ENCODE measurements at places on chromosomes 13 and 19.

GRCh38 chr19:19823916-19824315 lies 2.4 kb upstream of the ZNF506 start:
- no peak for DNase-seq

- DNase-seq = no peak
These were observed 4.6 kb upstream of the UQCR11 start for GRCh38 chr19:1609680-1610474.

DNA sequence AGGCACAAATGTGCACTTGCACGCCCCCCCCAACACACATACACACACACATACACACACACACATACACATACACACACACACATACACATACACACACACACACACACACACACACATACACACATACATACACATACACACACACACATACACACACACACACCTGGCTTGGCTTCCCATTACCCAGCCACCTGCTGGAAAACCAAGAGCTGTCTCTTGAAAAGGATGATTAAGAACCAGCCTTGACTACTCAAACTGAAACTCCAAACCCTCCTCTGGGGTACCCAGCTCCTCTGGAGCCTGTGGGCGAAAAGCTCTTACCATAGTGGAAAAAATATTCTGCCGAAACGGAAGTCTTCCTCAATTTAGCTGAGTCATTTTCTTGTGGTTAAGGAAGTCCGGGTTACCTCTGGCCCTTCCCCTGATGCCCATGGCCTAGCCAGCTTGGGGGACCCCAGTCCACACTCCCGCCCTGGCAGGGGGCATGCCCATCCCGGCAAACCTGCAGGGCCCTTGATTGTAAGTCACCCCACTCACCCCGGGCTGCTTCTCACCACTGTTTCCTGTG lies 21.9 kb downstream of the CEBPA start:
- no peak for DNase-seq

DNA sequence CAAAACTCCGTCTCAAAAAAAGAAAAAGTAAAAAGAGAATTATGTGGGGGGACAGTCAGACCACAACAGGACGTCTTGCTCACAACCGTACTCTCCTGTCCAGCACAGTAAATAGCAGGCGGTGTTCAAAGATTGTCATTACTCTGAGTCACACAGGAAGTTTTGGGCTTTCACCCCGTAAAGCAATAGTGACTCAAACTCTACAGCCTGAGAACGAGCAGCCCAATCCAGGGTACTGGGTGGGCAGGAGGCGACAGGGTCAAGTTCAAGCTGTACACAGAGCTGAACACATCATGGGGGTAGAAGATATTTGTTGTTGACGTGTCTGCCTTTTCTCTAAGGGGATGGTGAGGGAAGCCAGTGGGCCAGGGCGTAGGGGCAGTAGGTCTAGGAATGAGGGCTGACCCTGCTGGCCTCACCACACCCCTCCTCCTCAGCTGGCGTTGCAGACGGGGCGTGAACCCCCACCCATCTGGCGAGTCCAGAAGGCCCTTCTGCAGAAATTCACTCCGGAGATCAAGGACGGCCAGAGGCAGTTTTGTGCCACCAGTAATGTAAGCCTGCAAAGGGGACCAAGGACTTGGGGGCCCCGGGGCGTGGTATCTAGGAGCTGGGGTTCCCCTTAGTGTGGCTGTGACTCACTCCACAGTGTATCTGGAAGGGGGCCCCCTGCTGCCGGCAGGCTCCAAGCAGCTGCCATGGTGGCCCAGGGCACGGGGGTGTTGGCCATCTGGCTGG lies 23.3 kb downstream of the PRR12 start:
- DNase-seq = no peak

DNA sequence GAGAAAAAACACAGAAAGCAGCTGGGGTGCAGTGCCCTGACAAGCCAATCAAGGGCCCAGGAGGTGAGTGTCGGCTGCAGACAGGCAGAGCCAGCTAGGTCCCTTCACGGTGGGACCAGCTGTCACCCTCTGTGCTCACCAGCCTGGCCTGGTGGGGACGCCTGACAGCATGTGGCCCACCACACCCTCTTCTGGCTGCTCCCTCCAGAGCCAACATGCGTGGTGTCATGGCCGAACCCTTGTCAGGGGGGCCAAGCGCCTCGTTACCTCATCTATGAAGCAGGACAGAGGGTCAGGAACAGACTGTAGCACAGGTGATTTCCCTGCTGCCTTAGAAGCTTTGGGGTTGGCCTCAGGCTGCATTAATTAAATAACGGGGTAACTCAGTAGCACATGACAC lies 40.0 kb upstream of the ISYNA1 start:
- no peak for DNase-seq

GRCh38 chr19:57053401-57053800 lies 66.4 kb upstream of the USP29 start:
- DNase-seq = no peak

- DNase-seq = no peak
These were observed 73.4 kb upstream of the TRPC4 start for GRCh38 chr13:37942929-37943328.

DNA sequence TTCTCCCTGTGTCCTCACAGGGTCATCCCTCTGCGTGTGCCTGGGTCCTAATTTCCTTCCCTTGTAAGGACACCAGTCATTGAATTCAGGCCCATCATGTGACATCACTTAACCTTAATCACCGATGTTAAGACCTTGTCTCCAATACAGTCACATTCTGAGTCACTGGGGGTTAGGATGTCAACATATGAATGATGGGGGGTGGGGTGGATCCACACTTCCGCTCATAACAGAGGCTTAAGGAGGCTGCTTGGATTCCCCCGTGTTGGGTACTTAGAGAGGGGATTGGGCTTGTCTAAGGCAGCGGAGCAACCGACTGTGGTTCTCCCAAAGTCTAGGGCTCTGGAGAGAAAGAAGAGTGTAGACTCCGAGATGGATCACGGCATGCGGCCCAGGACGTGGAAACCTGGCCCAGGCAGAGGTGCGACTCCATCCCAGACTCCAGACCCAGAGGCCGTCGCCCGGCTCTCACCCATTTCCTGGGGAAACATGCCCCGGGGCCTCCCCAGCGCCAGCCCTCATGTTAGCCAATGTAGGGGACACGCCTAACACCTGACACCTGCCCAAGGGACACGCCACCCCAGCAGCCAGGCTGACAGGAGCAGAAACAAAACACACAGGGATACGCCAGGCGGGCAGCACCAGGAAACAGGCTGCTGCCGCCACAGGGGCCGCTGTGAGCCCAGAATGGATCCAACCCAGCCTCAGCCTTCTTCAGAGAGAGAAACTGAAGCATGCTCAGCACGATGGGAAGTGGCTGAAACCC lies 17.1 kb upstream of the IGLON5 start:
- no peak for DNase-seq

GRCh38 chr13:72586518-72586917 lies 140.9 kb downstream of the MZT1 start:
- DNase-seq = no peak

GRCh38 chr13:75694722-75695121 lies 58.6 kb downstream of the LMO7 start:
- no peak for DNase-seq

GRCh38 chr13:112255550-112256120 lies 120.5 kb upstream of the SPACA7 start:
- no peak for DNase-seq

DNA sequence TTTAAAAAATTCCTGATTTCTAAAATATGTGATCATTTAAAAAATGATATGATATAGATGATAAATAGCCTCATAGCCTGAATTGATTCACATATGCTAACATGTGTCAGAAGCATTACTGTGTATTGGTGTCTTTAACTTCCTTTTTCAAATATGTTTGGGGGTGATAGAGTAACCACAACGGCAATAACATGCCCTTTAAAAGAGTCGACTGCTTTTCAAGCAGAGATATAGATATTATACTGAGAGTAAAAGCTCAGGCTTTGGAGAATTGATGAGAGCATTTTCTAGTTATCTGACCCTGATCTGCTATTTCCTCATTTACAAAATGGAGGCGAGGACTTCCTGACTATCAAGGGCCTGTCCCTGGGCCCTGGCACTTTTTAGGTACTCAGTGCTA lies 260.5 kb downstream of the DCT start:
- DNase-seq = no peak

- no peak for DNase-seq
These were observed 16.7 kb upstream of the FCGBP start for GRCh38 chr19:39951065-39951650.

GRCh38 chr19:28027116-28027515 lies 1185.8 kb downstream of the UQCRFS1 start:
- DNase-seq = no peak

GRCh38 chr19:4847190-4847973 lies 15.9 kb upstream of the TICAM1 start:
- DNase-seq = no peak

DNA sequence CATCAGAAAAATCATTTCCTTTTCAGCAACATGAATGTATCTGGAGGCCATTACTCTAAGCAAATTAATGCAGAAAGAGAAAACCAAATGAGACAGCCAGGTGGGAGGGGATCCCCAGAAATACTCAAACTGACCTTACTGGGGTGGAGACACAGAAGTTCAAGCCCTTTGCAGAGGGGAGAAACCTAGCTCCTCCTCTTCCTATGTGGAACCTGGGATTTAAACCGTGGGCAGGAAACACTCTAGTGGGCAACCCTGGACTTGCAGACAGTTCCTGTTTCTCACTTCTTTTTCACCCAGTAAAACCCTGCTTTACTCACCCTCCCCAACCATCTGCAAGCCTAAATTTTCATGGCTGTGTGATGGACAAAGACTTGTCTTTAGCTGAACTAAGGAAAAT lies 61.3 kb downstream of the SLITRK6 start:
- no peak for DNase-seq

DNA sequence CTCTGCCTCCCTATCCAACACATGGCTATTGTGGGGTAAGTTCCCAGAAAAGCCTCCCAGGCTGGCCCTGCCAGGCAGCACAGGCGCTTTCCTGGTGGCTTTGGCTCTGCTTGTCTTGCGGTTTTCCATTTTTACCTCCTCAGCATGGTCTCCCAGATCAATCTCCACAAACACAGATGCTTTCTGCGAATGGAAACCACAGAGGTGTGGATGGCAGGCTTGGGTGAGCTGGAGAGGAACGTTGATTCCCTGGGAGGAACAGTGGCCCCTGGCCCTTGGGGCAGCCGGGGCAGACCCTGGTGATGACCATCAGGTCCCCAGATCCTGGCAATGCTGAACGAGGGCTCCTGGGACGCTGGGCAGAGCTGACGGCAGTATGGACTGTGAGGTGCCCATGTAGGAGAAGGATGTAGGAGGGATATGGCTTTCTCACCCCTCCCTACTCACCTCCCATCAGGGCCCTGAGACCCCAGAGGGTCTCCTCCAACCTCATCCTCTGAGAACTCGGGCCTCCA lies 6.6 kb downstream of the C13orf46 start:
- DNase-seq = no peak

DNA sequence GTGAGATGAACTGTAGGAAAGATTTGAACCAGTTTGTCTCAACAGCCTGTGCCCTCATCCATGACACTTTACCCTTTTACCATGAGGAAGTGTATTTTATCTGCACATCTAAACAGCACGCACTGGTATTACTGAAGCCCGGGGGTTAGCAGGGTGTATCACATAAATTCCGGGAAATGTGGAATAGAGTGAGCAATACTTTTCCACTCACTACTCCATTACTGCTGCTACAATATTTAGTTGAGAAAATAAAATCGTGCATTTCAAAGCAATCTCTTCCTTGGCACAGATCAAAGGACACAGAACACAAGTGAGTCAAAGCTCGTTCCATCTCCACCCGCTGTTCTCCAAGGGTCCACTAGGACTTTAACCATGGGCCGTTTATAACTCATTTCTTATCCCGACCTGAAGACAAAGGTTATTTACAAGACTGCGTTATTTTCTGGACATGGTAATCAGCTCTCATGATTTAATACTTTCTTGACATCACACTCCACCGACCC lies 35.2 kb downstream of the STK24 start:
- no peak for DNase-seq

DNA sequence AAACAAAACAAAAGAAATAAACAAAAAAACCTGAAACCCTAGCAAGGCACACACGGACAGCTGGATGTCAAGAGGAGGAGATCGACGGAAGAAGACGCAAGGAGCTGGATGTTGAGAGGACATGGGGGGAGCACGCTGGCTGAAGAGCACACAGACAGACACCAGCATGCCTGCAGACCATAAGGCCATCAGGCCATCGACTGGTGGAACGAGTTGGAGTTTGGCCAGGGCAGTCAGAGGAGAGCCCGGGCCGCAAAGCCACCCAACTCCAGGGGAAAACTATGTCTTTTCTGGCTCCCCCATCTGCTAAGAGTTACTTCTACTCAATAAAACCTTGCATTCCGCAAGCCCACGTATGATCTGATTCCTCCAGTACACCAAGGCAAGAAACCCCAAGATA lies 979.6 kb downstream of the PCDH17 start:
- no peak for DNase-seq

DNA sequence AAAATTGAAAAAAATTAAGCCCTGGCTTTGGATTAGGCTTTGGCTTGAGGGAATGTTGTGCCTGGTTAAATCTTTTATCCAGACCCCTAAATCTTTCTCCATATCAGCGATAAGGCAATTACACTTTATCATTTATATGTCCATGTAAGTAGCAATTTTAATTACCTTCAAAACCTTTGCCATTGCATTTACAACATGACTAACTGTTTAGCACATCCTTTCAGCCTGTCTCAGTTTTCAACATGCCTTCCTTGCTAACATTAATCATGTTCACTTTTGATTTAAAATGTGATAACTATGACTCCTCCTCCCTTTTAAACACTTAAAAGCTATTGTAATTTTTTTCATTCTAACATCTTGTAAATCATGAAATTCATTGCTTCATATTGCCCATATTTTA lies 583.7 kb downstream of the SLITRK1 start:
- DNase-seq = no peak

All from NCI-H2029 treated with DMSO at 0.1 percent for 48 hours (cell line).